ENCODE measurements at places on chromosomes 6 and 20. TPM values are rescaled to one million over a fixed set of nuclear protein-coding genes. Genes with fewer than 3 reads are reported as not detected.

Gene OPRL1
- total RNA-seq = 1.4 TPM

DNA sequence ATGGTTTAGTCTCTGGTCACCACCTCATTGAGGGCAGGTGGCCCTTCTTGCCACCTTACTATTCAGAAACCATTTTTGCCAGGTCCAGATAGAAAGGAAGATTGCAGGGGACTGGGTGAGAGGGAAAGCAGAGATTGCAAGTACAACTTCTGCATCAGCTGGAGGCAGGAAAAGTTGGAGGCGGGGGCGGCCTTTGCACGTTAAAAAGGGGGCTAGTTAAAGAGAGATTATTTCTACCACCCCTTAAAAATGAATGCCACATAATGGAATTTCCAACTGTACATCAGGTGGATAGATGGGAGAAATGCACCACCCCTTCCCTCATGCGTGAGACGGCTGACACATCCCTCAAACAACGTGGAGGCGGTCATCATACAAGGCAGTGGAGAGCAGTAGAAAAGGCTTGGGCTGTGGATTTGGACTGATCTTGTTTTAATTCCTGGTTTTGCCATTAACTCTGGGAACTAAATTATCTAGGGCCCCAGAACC is 95.4 kb upstream of the CNKSR3 start:
- no peak for DNase-seq

DNA sequence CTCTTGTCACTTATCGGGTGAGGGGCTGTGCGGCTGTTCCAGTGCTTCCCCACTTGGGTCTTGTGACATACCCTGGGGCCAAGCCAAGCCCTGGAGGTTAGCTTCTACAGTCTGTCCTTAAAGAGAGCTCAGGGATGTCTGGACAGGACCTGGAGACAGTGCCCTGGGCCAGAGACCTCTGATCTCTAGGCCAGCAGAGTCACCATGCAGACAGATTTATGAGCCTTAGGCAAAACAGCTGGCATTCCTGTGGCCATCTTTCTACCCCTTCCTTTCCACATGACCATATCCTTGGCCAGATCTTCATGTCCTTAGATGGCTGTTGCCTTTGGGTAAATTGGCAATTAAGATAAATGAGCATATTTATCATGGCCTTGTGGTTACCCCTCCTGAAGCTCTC is 678.6 kb downstream of the MAFB start:
- no peak for DNase-seq

Gene TTPAL
- total RNA-seq = 3.6 TPM

GRCh38 chr6:132300323-132300949 is 100.8 kb downstream of the MOXD1 start:
- no peak for DNase-seq

GRCh38 chr20:5173751-5174150 is 46.9 kb downstream of the CDS2 start:
- no peak for DNase-seq

DNA sequence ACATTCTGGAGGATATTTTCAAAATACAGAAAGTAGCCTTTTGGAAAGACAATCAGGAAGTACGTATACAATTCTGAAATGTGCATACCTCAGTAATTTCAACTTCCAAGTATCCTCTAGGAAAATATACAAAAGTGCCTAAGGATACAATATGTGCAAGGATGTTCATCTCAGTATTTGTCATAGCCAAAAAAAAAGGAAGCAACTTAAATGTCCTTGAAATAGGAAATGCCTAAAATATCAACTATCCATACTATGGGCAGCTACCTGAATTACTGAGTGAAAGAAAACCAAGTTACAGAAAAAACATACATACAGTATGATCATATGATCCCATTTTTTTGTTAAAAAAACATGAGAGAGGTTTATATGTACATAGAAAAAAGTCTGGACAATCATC is 1.5 kb downstream of the PPIL1 start:
- DNase-seq = no peak

Gene CALHM5
- total RNA-seq = 2.3 TPM

GRCh38 chr6:14055541-14055940 is 62.0 kb upstream of the CD83 start:
- no peak for DNase-seq

DNA sequence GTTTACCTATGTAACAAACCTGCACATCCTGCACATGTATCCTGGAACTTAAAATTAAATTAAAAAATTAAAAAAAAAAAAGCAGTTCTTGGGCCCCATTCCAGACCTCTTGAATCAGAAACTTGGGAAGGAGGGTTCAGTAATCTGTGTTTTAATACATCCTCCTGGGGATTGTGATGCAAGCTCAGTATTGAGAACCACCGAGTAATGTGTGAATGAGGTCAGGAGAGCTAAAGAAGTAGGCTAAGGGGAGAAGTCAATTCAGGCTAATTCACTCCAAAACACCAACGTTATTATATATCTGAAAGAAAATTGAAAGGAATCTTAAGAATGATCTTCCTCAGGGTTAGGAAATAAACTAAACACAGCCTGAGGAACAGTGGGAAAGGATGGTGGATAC is 120.4 kb downstream of the RNF144B start:
- no peak for DNase-seq

Gene ADGRB3
- 1.3 TPM for total RNA-seq

DNA sequence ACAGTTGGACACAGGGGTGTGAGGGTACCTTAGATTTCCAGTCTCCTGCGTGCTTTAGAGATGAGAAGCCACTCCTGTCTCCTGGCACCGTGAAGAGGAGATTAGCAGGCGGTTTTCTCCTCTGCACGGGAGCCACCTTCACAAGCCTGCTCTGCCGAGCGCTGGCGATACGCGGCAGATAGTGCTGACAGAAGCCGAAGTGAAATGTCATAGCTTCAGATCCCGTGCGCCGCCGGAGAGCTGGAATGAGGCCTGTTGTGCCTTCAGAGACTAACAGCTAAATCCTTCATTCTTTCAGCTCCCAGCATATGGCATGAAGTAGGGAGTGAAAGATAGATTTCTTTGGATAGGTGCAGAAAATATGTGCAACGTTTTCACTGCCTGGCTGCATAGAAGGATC is 371.0 kb downstream of the TAF4 start:
- DNase-seq = no peak

DNA sequence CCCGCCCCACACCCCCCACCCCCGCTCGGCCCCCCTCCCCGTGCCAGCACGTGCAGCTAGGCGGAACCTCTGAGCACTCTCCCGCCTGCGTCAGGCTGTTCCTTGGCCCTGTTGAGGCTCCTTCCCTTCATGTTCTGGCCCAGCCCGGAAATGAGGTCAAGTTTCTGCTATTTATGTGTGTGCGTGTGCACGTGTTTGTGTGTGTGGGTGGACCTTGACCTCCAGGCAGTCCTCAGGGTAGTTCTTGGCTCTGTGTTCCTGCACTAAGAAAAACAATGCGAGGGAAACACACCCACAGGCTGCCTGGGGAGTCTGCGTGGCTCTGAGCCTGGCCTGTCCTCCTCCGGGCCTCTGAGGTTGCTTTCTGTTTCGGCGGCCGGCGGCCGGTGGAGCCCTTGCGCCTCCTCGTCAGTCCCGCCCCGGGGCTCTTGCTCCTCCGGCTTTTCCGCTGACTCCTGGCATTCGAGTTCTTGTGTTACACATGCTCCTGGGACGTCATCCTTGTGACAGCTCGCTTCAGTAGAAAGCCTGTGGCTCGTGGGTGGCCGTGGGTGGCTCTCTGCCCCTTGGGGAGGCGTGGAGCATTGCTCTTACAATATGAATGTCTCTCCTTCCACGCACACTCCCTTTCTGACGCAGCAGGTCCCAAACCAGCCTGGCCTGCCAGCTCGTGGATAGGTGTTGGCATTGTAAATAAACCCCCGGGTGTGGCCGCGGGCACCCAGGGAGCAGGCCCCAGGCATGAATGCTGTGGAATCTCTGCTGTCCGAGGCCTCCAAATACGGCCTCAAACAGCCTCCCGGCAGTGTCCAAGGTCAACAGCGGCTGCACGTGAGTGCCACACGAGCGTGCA is 10.0 kb downstream of the SLCO4A1 start:
- DNase-seq = peak; percentile 97

DNA sequence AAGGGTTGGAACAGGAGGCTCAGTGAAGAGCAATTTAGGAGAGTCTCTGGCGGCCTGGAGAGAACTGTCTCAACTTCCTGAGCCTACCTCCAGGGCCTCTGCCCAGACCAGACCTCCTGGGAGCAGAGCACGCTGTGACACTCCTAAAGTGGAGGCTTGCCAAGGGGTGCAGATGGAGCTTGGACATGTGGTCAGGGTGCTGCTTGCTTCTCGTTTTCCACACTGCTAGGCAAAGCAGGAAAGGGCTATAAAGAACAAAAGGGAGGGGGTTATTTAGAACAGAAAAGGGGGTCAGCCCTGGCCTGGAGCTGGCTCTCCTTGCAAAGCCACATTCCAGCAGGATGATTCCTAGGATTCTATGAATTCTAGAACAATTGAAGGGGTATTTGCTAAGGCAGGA is 145.7 kb upstream of the GGTLC1 start:
- DNase-seq = no peak

GRCh38 chr20:61263084-61263695 is 11.1 kb downstream of the CDH4 start:
- no peak for DNase-seq

DNA sequence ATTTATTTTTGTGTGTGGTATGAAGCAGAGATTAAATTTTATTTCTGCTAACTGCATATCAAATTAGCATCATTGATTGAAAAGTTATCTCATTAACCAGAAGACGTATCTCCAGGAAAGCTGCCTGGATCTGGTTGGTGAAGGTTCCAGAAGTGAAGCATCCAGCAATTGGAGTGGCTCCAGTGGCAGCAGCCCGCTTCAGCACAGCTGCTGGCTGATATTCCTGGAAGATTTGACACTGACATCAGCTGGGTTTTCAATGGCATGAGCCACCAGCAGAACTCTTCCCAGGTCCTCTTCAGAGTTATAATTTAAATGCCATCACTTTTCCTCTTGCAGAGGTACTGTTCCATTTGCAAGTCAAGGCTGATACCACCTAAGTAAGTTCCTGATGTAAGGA is 363.5 kb downstream of the BCKDHB start:
- no peak for DNase-seq

- DNase-seq = no peak
Measured at GRCh38 chr6:139099984-139100383, 34.9 kb upstream of the HECA start.

- DNase-seq = no peak
Measured at GRCh38 chr6:123810948-123811347, 7.3 kb downstream of the NKAIN2 start.

Gene ATP6V1G2
- total RNA-seq = 6.0 TPM

- no peak for DNase-seq
Measured at GRCh38 chr6:41790045-41790444, 2.6 kb downstream of the TOMM6 start.

Gene SLPI
- total RNA-seq = 306 TPM

- DNase-seq = no peak
Measured at GRCh38 chr6:54419885-54420284, 111.6 kb downstream of the TINAG start.

- no peak for DNase-seq
Measured at GRCh38 chr20:34888468-34888867, 12.1 kb downstream of the ACSS2 start.

Gene NKAIN2
- 2.3 TPM for total RNA-seq

- DNase-seq = no peak
Measured at GRCh38 chr20:61727761-61728160, 337.9 kb downstream of the TAF4 start.

Gene MYO6
- total RNA-seq = 5.9 TPM

Gene COL11A2
- total RNA-seq = 0.63 TPM

Gene CTCFL
- total RNA-seq = not detected

- DNase-seq = peak; percentile 87
Measured at GRCh38 chr20:1933465-1933870, 38.3 kb downstream of the SIRPA start.

DNA sequence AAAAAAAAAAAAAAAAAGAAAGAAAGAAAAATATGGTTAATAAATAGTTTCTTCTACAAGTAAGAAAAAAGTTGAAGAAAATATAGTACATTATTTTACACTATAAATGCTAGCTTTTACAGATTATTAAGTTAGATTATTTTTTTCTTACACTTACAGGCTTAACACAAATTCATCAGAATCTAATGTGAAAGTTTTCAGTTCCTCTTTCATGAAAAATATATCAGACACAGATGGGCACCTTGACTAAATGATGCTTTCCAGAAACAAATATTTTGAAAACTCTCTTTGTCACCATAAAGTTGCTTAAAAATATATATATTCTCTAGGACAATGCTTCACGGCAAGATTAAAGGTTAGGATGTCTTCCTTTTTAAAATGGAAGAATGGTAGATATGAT is 321.8 kb upstream of the HSF2 start:
- DNase-seq = no peak

- no peak for DNase-seq
Measured at GRCh38 chr6:156474507-156475120, 302.6 kb upstream of the ARID1B start.

DNA sequence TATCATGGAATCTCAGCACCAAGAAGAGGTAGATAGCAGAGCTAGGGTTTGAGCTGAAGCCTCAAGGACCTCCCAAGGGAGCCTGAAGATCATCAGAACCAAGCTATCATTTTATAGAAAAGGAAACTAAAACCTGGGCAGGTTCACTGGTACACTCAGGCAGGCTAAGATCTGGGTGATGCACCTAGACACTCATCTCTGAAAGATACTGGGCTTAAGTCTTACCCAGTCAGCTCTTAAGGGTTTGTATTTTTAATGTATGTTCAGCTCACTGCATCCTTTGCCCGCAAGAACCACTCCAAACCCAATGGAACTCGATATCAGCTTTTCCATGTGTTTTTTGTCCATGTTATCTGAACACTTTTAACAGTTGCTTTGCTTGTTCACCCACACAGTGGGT is 78.0 kb upstream of the SLC22A16 start:
- no peak for DNase-seq

- no peak for DNase-seq
Measured at GRCh38 chr20:22789676-22790075, 205.3 kb upstream of the FOXA2 start.

- no peak for DNase-seq
Measured at GRCh38 chr6:170459451-170459850, 93.7 kb downstream of the PSMB1 start.

DNA sequence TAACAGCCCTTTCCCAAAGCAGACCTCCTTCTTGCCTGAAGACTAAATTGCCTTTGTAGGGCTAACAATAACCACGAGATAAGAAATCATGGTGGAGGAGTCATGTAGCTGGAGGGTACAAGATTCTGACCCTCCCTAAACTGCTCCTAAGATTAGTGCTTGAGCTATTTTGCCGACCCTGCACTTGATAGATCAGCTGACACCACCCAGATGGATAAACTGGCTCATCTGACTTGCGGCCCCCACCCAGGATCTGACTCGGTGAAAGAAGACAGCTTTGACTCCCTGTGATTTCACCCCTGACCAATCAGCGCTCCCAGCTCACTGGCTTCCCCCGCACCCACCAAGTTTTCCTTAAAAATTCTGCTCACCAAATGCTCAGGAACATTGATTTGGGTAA is 57.6 kb upstream of the UNC93A start:
- DNase-seq = no peak

Gene ARMC12
- total RNA-seq = 0.39 TPM

Data from right atrium auricular region (tissue), 2 donors.